ENCODE measurements at places on chromosomes 5 and 9. TPM values are rescaled to one million over a fixed set of nuclear protein-coding genes. Genes with fewer than 3 reads are reported as not detected.

DNA sequence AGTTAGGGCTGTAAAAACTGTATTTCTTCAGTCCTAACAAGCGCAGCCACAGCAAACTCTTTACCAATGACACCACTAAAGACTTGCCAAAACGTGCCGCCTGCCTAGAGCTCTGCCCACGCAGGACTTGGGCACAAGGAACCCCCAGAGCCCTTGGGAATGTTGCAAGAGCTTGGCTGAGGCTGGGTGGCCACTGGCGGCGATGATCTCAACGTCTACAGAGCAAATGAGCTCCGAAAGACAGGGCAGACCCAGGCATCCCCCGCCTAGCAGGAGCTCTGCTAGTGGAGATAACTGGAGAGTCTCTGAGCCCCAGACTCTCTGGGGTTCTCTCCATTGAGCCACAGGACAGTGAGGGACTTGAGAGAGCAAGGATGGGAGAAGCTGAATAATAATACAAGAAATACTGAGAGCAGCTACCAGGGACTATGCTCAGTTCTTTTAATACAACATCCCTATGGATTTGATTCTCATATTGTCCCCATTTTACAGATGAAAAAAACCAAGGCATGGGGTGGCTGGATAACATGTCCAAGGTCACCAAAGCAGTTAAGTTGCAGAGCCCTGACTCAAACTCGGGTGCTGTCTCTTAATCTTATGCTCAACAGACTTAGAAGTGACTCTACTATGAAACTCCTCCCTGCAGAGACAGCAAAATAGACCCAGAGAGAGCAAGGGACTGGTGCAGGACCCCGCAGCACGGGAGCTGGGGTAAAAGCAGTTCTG lies 32.5 kb downstream of the SHB start:
- no peak for DNase-seq

- no peak for DNase-seq
Measured at GRCh38 chr9:68493958-68494577, 46.6 kb downstream of the TMEM252 start.

DNA sequence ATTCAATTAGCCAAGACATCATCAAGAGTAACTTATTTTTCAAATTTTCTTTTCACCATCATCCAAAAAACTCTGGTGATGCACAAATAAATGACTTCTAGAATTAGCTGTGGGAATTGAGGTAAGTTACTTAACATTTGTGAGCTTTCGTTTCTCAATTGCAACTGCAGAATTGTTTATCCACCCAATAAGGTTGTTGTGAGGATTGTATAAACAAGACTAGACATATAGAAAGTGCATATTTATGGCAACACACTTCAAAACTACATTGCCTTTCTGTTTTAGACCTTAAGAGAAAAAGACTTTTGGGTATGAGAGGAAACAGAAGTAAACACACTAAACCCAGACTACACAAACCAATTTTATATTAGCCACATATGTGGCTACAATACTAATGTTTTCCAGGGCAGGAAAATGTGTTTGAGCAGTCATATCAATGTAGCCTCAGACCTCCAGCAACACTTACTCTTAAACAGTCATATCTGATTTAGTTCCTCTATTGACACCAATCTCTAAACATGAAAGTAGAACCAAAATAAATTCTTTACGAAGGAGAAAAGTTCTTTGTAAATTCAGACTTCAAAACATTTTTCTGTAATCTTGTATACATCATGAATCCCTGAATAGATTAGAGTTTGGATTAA lies 488.0 kb upstream of the CYLC2 start:
- DNase-seq, result no peak

- DNase-seq, result no peak
Measured at GRCh38 chr9:125431741-125432271, 170.2 kb downstream of the GAPVD1 start.

- no peak for DNase-seq
Measured at GRCh38 chr5:110900829-110901228, 162.0 kb downstream of the SLC25A46 start.

DNA sequence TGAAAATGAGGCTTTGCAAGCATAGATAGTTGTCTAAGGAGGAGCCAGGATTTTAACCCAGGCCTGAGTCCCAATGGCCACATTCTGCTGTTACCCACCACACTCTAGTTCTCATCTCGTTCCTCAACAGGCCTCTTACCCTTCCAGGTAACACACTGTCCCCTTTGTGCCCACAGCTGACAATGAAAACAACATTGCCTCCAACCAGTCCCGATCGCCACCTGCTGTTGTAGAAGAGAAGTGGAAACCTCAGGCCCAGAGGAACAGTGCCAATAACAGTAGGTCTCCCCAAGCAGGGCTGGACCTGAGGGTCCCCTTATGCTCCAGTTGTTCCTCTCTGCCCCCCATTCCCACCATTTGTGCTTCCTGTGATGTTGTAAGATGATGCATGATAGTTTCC lies 30.4 kb downstream of the AMBP start:
- no peak for DNase-seq

- no peak for DNase-seq
Measured at GRCh38 chr5:167147879-167148278, 1143.6 kb upstream of the WWC1 start.

DNA sequence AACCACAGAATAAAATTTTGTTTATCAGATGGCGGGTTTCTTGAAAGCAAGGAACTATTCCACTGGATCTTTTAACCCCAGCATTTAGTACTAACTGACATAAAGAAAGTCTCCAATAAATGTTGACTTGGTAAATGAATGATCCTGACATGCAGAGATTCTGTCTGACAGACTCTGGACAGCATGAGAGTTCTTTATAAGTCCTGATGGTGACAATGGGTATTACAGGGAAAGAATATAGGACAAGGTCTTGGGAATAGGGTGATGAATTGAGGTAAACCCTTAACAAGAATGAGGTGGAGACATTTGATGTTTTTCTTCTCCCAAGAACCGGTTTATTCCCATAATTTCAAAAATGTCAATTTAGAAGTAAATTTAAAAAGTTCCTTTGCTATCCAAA lies 453.9 kb downstream of the TUSC1 start:
- DNase-seq, result no peak

DNA sequence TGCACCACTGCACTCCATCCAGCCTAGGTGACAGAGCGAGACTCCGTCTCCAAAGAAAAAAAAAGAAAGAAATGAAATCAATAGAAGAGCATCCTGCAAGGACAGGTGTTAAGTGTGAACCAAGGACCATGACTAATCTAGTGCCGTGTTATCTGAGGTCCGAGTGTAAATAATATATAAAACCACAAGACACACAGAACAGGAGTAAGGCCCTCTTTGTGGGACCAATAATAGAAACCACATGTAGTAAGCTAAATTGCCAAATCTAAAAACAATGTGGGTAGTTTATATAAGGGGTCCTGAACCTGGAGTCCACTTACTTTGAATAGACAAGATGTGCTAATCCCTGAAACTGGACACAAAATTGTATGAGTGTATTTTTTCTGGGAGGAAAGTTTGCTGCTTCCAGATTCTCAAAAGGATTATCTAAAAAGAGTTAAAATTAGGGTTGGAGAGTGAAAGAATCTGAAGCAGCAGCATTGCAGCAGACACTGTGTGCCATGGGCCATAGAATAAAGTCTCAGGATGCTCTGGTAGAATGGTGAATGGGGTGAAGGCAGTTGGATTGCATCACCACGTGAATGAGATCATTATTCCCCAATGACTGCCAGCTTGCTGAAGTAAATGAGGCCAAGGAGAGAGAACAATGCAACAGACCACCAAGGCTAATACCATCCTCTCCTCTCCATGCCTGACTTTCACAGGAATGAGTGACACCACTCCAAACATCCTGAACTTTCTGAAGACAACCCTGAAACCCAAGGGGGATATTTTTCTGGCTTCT lies 222.7 kb downstream of the DCP2 start:
- no peak for DNase-seq

GRCh38 chr9:119611565-119611964 lies 242.3 kb upstream of the BRINP1 start:
- no peak for DNase-seq

- peak; percentile 80 for DNase-seq
Measured at GRCh38 chr5:104095527-104095926, 532.9 kb upstream of the NUDT12 start.

DNA sequence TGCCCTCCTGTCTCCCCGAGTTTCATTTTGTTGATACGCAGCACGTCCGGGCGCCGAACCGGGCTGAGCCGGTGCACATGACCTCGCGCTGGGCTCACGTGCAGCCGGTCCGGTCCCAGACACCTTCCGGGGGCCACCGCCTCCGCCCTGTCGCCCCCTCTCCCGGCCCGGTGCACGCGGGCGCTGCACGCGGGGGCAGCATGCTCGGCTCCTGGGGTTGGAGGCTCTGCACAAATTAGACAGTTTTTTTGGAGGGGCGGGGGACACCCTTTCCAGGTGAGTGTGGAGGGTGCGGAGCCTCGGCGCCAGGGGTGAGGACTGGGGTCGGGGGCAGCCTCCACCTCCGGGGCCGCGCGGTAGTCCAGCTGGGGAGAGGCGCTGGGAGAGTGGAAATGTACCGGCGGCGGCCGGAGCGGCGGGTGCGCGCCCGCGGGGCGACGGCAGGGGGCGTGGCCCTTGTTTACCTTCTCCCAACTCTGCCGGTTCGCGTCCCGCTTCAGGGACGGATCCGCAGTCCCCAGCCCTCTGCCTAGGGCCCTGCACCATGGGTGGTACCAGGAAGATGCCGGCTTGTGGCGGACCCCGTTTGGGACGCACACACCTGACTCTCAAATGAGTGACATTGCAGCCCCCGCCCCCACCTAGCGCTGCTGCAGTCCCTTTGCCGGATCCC lies 1.1 kb downstream of the JADE2 start:
- peak; percentile 95 for DNase-seq

GRCh38 chr9:86577420-86578333 lies 223.5 kb upstream of the TUT7 start:
- no peak for DNase-seq

DNA sequence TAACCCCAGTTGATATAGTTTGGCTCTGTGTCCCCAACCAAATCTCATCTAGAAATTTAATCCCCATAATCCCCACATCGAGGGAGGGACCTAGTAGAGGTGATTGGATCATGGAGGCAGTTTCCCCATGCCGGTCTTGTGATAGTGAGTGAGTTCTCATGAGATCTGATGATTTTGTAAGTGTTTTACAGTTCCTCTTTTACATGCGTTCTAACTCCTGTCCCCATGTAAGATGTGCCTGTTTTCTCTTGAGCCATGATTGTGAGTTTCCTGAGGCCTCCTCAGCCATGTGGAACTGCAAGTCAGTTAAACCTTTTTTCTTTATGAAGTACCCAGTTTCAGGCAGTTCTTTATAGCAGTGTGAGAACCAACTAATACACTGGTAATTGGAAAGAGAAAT lies 73.6 kb downstream of the CDH12 start:
- no peak for DNase-seq

- no peak for DNase-seq
Measured at GRCh38 chr5:129904667-129905472, 605 bp downstream of the CHSY3 start.

FAF2 gene
- 21.2 TPM for total RNA-seq

OR1B1 gene
- total RNA-seq, result not detected

ATG12 gene
- 36.1 TPM for total RNA-seq

TNC gene
- total RNA-seq, result 576 TPM

PCDHB10 gene
- total RNA-seq, result 7.9 TPM

NR2F1 gene
- 17.4 TPM for total RNA-seq

HAVCR2 gene
- 4.1 TPM for total RNA-seq

PTPRD gene
- 5.8 TPM for total RNA-seq

AK8 gene
- 1.5 TPM for total RNA-seq

FBLL1 gene
- not detected for total RNA-seq

MRPS2 gene
- total RNA-seq, result 19.5 TPM
